ENCODE measurements at places on chromosomes 3 and 15. TPM values are rescaled to one million over a fixed set of nuclear protein-coding genes. Genes with fewer than 3 reads are reported as not detected.

MEIS2 gene
- total RNA-seq: 42.1 TPM

ANAPC13 gene
- total RNA-seq: 51.4 TPM

ZBBX gene
- total RNA-seq: not detected

CLRN1 gene
- 0.31 TPM for total RNA-seq

DLL4 gene
- total RNA-seq: 22.5 TPM

PCSK6 gene
- total RNA-seq: 10.6 TPM

SOX14 gene
- total RNA-seq: not detected

GRCh38 chr15:61712129-61712759 lies 348.0 kb downstream of the VPS13C start:
- no peak for DNase-seq

GRCh38 chr15:33126559-33127290 lies 67.8 kb downstream of the FMN1 start:
- DNase-seq: peak; percentile 92

- DNase-seq: no peak
These were observed 55.9 kb upstream of the C3orf80 start for GRCh38 chr3:160169139-160169976.

DNA sequence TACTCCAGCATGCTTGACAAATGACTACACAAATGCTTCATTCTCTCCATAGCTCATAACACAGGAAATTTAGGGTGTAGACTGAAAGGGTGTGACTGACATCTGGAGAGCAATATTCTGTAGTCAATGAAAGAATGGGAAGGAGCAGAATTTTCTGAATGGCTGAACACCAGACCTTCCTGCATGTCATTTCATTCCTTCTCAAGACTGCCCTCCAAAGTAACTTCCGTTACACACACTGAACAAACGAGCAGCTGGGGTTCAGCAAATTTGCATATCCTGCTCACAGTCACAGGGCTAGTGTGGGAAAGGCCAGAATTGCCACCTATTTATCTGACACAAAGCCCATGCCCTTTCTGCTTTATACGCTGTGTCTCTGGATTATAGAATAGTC lies 325.0 kb upstream of the CFAP20DC start:
- DNase-seq: no peak

DNA sequence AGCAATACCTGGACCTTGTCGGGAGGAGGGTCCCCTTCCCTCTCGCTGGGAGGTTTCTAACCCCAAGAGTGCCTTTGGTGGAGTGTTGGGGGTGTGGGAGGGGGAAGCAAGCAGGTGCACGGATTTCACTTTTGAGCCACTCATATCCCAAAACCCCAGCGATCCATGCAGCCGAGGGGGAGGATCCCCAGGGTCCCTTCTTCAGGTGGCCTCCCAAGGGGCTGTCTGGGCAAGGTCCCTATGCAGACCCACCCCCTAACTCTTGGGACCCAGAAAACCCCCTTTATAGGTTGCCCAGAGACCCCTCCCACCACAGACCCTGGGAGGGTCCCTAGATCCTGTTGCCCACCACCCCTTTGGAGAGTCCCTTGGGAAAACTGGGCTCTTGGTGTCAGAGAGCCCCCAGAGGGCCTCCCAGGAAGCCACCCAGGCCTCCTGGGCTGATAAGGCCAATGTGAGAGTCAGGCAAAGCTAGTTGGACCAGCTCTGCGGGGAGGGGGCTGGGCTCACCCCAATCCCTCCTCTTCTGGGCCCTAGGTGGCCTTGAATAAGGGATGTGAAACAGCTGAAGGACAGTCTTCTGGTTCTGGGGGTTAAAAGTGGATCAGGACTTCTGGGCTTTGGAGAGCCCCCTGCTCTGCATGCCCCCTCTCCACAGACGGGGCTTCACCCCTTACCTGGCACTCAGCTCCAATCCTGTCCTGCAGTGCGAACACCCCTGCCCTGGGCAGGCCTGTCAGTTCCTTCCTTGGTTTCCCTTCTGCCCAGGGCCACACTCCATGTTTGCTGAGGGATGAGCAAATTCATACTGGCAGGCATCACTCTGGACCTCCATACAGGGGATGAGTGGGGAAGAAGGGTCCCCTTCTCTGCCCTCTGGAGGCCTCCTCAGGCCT lies 932 bp upstream of the PLCD1 start:
- DNase-seq: no peak

- no peak for DNase-seq
These were observed 81.1 kb upstream of the MFGE8 start for GRCh38 chr15:88994286-88994685.

GRCh38 chr3:71494212-71494611 lies 89.3 kb downstream of the FOXP1 start:
- no peak for DNase-seq

GRCh38 chr15:33284336-33284735 lies 26.4 kb upstream of the RYR3 start:
- DNase-seq: no peak

DNA sequence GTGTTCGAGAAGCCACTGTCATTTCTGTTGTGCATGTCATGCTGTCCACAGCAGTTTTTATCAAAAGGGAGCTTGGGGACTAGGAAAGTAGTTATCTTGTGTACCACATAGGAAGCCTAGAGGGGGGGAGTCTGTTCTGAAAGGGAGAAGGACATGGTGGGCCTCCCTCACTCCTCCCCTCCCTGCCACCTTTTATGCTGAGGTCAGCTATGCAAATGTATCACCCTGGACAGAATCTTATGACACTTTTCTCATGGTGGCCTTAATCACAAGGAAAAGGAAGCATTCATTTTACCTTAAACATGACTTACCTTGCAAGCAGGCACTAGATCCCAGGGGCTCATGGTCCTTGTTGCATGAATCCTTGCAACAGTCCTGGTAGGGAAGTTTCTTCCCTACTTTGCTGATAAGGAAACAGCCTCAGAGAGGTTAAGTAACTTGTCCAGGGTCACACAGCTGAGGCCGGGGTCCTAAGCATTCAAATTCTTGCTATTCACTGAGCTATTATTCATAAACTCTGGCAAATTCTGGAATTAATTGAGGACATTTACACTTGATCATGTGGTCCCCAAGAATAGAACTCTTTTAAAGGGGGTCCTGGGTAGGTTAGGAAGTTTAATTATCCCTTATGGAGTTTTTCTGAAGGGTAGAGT lies 81.1 kb upstream of the SLC6A1 start:
- DNase-seq: no peak

- peak; percentile 45 for DNase-seq
These were observed 29.8 kb downstream of the IRAK2 start for GRCh38 chr3:10194328-10195071.
